Umbilical cord (tissue), 2 donors: ENCODE measurements at places on chromosomes 5 and 9. TPM values are rescaled to one million over a fixed set of nuclear protein-coding genes. Genes with fewer than 3 reads are reported as not detected.
A peak's percentile ranks its signal among the peaks of the same experiment; 100 is the strongest.

- DNase-seq, result peak; percentile 28
Observed at GRCh38 chr5:39760385-39761198, 335.8 kb upstream of the DAB2 start.

DNA sequence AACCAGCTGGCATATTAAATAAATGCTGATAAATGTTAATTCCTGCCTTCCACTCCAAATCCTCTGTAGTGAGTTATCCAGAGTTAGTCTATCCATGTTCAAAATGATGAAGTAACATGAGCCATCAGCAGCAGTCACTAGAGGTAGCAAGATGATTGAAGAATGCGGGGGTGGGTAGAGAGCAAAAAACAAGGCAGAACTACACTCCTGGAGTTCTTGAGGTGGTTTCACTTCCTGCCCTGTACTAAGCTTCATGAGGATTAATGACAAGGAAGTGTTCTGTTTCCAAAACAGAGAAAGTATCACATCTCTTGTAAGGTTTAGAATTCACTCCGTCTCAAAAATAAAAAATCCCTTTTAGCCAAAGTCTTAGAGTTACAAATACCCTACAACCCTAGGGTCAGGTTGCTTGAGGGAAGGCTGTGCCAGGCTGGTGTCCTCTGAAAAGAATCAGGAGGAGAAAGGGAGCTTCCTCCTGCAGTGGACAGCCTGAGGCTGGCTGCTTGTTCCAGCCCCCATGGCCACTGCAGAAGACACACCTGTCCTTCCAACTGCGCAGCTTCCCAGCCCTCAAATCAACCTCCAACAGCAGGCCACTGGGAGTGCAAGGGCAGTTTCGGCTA lies 180.2 kb downstream of the DENND1A start:
- peak; percentile 80 for DNase-seq

- no peak for DNase-seq
Observed at GRCh38 chr9:79433703-79434102, 138.1 kb upstream of the TLE4 start.

Gene CARD6
- total RNA-seq, result 5.1 TPM
